ENCODE measurements at places on chromosomes 1 and 21.

DNA sequence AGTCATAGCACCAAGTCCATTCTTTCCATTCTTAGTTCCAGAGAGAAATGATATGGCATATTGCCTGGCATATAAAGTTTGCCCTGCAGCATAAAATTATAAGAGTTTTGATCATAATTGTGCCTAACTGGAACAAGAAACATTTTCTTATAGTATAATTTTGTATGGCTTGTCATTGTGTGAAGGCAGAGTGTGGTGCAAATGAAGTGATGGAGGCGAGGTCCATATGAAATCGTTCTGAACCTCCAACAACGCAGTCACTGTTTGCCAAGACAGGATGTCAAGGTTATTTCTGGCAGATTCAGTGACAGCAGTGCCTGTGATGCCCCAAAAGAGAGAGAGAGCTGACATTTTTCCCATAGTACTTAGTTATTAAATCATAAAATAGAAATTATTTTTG, 584.0 kb downstream of the ADGRL2 start:
- no peak for DNase-seq

- DNase-seq = peak; percentile 22
These were observed 14.6 kb upstream of the ACBD3 start for GRCh38 chr1:226201029-226201593.

DNA sequence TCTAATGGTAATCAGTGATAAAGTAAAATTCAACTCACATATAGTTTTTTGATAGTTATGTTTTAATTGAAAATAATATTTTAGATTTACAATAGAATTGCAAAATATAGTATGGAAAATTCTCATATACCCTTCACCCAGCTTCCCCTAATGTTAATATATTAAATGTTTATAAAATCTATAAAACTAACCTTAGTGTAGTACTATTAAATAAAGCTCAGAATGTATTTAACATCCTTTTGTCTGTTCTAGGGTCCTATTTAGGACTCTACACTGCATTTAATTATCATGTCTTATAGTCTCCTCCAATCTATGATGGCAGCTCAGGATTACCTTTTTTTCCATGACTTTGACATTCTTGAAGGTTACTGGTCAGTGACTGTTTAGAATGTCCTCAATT, 389.2 kb downstream of the LMX1A start:
- no peak for DNase-seq

DNA sequence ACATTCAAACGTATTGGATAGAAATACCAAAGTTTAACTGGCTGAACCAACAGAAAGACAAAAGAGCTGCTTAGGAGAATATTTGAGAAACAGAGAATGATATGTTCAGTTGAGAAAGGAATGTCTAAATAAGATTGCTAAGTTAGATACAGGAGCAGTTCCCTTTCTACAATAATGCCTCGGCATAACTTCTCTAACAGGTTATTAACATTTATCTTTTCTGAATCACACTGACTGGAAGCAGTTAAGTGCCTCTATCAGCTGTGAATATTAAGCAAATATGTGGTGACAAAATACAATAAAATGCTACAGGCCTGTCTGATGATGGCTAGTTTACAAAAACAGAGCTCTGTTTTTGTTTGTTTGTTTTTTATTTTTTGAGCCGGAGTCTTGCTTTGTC, 121.9 kb downstream of the KCNK1 start:
- DNase-seq = no peak

DNA sequence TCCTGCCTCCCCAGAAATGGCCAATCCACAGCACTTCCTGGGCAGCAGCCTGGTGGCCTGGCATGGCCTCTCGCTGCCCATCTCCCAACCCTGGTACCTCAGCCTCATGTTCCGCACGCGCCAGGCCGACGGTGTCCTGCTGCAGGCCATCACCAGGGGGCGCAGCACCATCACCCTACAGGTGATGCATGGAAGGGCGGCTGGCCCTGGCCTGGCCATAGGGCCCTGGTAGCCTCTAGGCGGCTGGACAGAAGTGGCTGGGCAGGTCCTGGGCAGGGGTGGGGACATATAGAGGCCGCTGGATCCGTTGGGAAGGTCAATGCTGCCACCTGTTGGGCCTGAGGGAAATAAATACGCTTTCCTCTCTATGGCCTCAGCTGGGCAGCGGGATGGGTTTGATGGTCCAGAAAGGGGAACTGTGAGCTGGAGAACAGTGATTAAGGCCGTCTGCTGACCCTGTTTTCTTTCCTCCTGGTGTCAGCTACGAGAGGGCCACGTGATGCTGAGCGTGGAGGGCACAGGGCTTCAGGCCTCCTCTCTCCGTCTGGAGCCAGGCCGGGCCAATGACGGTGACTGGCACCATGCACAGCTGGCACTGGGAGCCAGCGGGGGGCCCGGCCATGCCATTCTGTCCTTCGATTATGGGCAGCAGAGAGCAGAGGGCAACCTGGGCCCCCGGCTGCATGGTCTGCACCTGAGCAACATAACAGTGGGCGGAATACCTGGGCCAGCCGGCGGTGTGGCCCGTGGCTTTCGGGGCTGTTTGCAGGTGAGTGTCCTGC, 14.4 kb downstream of the CELSR2 start:
- peak; percentile 85 for DNase-seq

GRCh38 chr1:51058858-51059257, 43.2 kb upstream of the C1orf185 start:
- peak; percentile 39 for DNase-seq

Measured in EL (cell line).